HCT116 (cell line): ENCODE measurements at places on chromosomes 16 and 17. TPM values are rescaled to one million over a fixed set of nuclear protein-coding genes. Genes with fewer than 3 reads are reported as not detected.

Gene ACAP1
- 8.8 TPM for total RNA-seq

GRCh38 chr17:67717192-67717623 is 528 bp upstream of the NOL11 start:
- H3K4me3 ChIP-seq, result peak overlapping the region; percentile 94
- H3K36me3 ChIP-seq, result peaks cover 22% of the 10 kb centered on the region
- peak overlapping the region; percentile 62 for H3K27ac ChIP-seq

Gene DRC7
- total RNA-seq, result 0.91 TPM

Gene RCVRN
- not detected for total RNA-seq

DNA sequence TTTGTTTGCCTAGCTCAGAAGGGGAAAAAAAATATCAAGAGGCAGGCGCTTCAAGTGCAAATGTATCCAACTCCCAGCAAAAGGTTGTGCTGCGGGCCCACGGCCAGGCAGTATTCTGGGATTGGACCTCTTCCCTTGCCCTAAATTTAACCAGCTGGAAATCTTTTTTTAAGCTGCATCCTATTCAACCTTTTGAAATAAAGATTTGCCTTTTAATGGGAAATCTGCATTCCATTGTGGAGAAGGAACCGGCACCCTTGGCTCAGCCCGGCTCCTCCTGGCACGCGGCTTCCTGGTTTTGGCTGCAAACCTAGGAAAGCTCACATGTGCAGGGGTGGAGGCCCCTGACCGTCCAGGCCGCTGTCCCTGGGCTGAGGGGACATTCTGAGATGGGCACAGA is 38.8 kb upstream of the ENPP7 start:
- peaks cover 6% of the 10 kb centered on the region; the same call in 1 of the 2 replicates for H3K27me3 ChIP-seq
- peaks cover 15% of the 10 kb centered on the region for H3K4me1 ChIP-seq
- H3K27ac ChIP-seq, result no peak overlapping the region
- no peak for DNase-seq
- no peaks in the 10 kb centered on the region for H3K36me3 ChIP-seq

Gene MAPK8IP3
- 75.3 TPM for total RNA-seq

DNA sequence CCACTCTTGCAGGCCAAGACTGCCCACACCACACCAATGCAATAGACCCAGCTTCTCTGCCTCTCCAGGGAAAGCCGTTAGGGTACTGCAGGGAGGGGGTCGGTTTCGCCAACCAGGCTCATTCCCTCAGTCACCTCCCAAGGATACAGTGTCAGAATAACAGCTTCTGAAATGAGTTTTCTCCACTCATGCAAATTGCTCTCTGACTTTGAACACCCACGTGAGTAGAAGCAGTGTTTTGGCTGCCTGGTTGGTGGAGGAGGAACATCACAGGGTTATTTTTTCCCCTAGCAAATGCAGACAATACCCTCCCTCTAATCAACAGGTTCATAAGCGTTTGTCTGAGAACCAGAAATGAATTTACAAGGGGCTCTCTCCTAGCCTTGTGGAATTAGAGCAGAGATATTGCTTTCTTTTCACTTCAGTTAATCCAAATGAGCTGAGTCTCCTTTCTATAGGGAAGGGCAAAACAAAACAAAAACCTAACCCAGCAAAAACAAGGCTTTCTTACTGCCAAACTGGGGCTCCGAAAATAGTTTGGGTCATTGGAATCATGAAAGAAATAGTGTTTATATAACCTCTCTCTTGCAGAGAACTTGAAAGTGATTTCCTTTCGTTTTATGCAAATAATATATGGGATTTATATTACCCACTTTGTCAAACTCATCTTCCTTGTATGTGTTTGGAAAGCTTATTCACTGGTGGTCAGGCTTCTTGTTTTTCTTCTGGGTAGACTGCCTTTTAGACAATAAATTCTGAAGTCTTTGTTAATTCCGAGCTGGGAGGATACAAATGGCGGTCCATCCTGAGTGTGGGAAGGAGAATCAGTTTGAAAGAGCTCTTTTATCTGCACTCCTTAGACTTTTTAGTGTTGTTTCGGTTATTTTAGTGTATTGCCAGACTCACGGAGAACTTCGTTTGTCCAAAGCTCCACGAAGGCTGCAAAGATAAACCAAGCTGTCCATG is 229.9 kb downstream of the MSI2 start:
- no peaks in the 10 kb centered on the region for H3K36me3 ChIP-seq
- no peaks in the 10 kb centered on the region for H3K4me1 ChIP-seq
- H3K27me3 ChIP-seq, result no peaks in the 10 kb centered on the region
- H3K27ac ChIP-seq, result no peak overlapping the region
- H3K4me3 ChIP-seq, result no peak overlapping the region

DNA sequence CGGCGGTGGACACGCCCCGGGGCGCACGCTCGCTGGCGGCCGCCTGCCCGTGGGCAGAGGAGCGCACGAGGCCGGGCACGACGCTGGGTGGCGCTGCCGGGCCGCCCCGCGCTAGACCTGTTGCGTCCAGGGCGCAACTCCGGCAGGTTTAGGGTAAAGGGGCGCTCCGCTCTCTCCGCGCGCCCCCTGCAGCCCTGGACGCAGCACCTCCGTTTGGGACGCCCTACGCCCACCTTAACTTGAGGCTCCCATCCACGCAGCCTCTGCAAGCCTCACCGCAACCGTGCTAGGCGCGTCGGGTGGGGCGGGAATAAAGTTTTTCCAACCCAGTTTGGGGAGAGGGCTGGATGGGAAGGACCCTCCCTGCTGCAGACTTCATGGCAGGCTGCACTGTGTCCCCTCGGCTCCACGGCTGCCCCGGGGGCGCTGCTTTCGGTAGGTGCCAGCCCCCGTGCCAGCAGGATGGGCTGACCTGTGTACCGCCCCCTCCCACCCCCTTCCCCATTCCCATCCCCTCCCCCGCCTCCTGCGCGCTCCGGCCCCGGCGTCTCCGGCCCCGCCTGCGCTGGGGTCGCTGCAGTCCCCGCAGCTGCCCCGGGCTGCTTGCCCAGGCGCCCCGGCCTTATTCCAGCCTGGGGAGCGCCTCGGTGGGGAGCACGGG is at the start of gene SYT17:
Gene SYT17, plus strand, starts transcription at position 531 of the 661 bp plus-strand sequence. CDS start 407 bp downstream, outside the sequence.
- H3K27me3 ChIP-seq, result no peaks in the 10 kb centered on the region
- peaks cover 4% of the 10 kb centered on the region; the same call in 1 of the 2 replicates for H3K4me1 ChIP-seq
- H3K27ac ChIP-seq, result peak within 1 kb of the TSS; percentile 72
- no peaks in the 10 kb centered on the region for H3K36me3 ChIP-seq

GRCh38 chr16:7038475-7038874 is 294.2 kb upstream of the RBFOX1 start:
- no peaks in the 10 kb centered on the region for H3K36me3 ChIP-seq
- H3K27me3 ChIP-seq, result no peaks in the 10 kb centered on the region
- DNase-seq, result no peak
- no peaks in the 10 kb centered on the region for H3K4me1 ChIP-seq
- H3K4me3 ChIP-seq, result no peak overlapping the region

- no peaks in the 10 kb centered on the region; the same call in 1 of the 2 replicates for H3K27me3 ChIP-seq
- no peak overlapping the region for H3K4me3 ChIP-seq
- H3K36me3 ChIP-seq, result no peaks in the 10 kb centered on the region
- no peak overlapping the region for H3K27ac ChIP-seq
- no peak for DNase-seq
Measured at GRCh38 chr17:65173284-65173793, 36.2 kb downstream of the RGS9 start.

GRCh38 chr17:4375039-4375748 is 8.7 kb upstream of the UBE2G1 start:
- no peak overlapping the region for H3K4me3 ChIP-seq
- no peaks in the 10 kb centered on the region for H3K36me3 ChIP-seq
- no peaks in the 10 kb centered on the region for H3K27me3 ChIP-seq
- H3K4me1 ChIP-seq, result no peaks in the 10 kb centered on the region

Gene KAT2A
- 41.2 TPM for total RNA-seq

GRCh38 chr16:31529108-31529936 is 1.6 kb downstream of the AHSP start:
- H3K36me3 ChIP-seq, result no peaks in the 10 kb centered on the region
- H3K27me3 ChIP-seq, result no peaks in the 10 kb centered on the region
- H3K4me1 ChIP-seq, result no peaks in the 10 kb centered on the region
- DNase-seq, result no peak

GRCh38 chr16:64356267-64356666 is 765.6 kb downstream of the CDH11 start:
- H3K27ac ChIP-seq, result no peak overlapping the region
- no peak for DNase-seq
- H3K36me3 ChIP-seq, result no peaks in the 10 kb centered on the region
- H3K27me3 ChIP-seq, result no peaks in the 10 kb centered on the region
- no peak overlapping the region for H3K4me3 ChIP-seq

DNA sequence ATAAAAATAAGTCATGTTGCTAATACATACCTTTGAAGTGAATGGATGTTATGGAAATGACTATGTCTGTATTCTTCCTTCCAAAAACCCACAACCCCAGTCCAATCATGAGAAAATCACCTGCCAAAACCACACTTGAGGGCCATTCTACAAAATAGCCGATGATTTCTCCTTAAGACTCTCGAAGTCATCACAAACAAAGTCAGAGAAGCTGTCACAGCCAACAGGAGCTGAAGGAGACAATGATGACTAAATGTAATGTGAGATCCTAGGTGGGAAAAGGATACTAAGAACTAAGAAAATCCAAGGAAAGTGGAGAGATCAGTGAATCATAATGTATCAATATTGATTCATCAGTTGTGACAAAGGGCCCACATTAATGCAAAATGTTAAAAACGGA is 432.9 kb upstream of the DYNLRB2 start:
- DNase-seq, result no peak
- no peak overlapping the region for H3K4me3 ChIP-seq
- H3K4me1 ChIP-seq, result no peaks in the 10 kb centered on the region

- H3K4me3 ChIP-seq, result no peak overlapping the region
- no peaks in the 10 kb centered on the region for H3K27me3 ChIP-seq
- DNase-seq, result no peak
- H3K27ac ChIP-seq, result no peak overlapping the region
Measured at GRCh38 chr17:11304568-11304967, 63.6 kb downstream of the SHISA6 start.

GRCh38 chr17:60392845-60393702 is 1.1 kb upstream of the USP32 start:
- no peaks in the 10 kb centered on the region for H3K27me3 ChIP-seq
- H3K27ac ChIP-seq, result peak overlapping the region; percentile 94
- H3K4me1 ChIP-seq, result peaks cover 32% of the 10 kb centered on the region
- H3K4me3 ChIP-seq, result peak overlapping the region; percentile 87

GRCh38 chr16:66204756-66205155 is 161.7 kb upstream of the CDH5 start:
- no peaks in the 10 kb centered on the region for H3K36me3 ChIP-seq
- DNase-seq, result no peak
- H3K4me3 ChIP-seq, result no peak overlapping the region
- H3K27me3 ChIP-seq, result peaks cover 55% of the 10 kb centered on the region

- no peaks in the 10 kb centered on the region for H3K27me3 ChIP-seq
- peaks cover 57% of the 10 kb centered on the region for H3K4me1 ChIP-seq
- H3K4me3 ChIP-seq, result peak overlapping the region; percentile 59
- H3K27ac ChIP-seq, result peak overlapping the region; percentile 84
- DNase-seq, result no peak
- no peaks in the 10 kb centered on the region for H3K36me3 ChIP-seq
Measured at GRCh38 chr17:81419886-81420768, 24.9 kb downstream of the BAHCC1 start.

- no peak for DNase-seq
- no peaks in the 10 kb centered on the region for H3K36me3 ChIP-seq
- peaks cover 13% of the 10 kb centered on the region for H3K4me1 ChIP-seq
- no peak overlapping the region for H3K27ac ChIP-seq
Measured at GRCh38 chr17:57599271-57600045, 145.6 kb downstream of the CCDC182 start.

DNA sequence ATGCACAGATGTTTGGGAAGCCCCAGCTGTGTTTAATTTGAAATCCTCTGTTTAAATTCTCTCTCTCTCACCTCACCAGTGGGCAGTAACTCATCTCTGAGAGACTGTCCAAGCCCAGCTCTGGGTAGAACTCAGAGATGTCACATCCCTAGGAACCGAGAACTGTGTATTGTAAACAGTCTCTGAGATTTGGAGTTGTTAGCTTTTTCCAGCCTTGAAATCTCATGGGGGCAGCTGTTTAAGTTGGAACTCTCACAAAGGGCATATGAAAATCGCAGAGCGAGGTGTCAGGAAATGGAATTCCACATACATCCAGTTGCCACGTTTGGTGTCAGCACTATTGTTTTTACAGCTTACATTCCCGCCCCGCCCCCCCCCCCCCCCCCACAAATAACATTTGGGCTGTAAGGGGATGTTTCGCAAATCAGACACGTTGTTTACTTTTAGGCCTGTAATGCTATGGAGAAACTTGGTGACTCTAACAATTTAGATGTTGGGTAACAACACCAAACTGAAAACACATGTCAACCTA is 34.3 kb downstream of the VPS35L start:
- no peak overlapping the region for H3K27ac ChIP-seq
- no peaks in the 10 kb centered on the region for H3K36me3 ChIP-seq
- no peak overlapping the region for H3K4me3 ChIP-seq
- DNase-seq, result no peak

Gene SLC4A1
- 0.22 TPM for total RNA-seq

DNA sequence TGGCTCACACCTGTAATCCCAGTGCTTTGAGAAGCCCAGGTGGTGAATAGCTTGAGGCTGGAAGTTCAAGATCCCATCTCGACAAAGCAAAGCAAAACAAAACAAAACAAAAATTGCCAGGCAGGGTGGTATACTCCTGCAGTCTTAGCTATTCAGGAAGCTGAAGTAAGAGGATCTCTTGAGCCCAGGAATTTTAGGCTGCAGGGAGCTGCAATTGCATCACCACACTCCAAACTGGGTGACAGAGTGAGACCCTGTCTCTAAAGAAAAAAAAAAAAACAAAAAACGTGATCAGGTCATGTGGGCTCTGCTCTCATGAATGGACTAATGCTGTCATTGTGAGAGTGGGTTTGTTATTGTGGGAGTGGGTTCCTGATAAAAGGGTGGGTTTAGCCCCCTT is 409.1 kb downstream of the NPIPA7 start:
- no peaks in the 10 kb centered on the region for H3K4me1 ChIP-seq
- DNase-seq, result no peak
- no peaks in the 10 kb centered on the region for H3K36me3 ChIP-seq
- H3K4me3 ChIP-seq, result no peak overlapping the region

- H3K36me3 ChIP-seq, result no peaks in the 10 kb centered on the region
- no peak overlapping the region for H3K4me3 ChIP-seq
- no peak for DNase-seq
- no peak overlapping the region for H3K27ac ChIP-seq
- H3K4me1 ChIP-seq, result peaks cover 3% of the 10 kb centered on the region
Measured at GRCh38 chr17:16425698-16426659, 10.6 kb downstream of the TRPV2 start.

GRCh38 chr16:87306516-87306915 is 10.7 kb downstream of the C16orf95 start:
- H3K36me3 ChIP-seq, result no peaks in the 10 kb centered on the region; the same call in 1 of the 2 replicates
- no peaks in the 10 kb centered on the region for H3K27me3 ChIP-seq
- H3K4me3 ChIP-seq, result no peak overlapping the region
- no peaks in the 10 kb centered on the region for H3K4me1 ChIP-seq
- no peak overlapping the region for H3K27ac ChIP-seq

Gene GRAP
- total RNA-seq, result 0.27 TPM

GRCh38 chr16:65789161-65789945 is 577.1 kb upstream of the CDH5 start:
- no peaks in the 10 kb centered on the region for H3K4me1 ChIP-seq
- no peak overlapping the region for H3K27ac ChIP-seq
- no peak for DNase-seq
- H3K4me3 ChIP-seq, result no peak overlapping the region

DNA sequence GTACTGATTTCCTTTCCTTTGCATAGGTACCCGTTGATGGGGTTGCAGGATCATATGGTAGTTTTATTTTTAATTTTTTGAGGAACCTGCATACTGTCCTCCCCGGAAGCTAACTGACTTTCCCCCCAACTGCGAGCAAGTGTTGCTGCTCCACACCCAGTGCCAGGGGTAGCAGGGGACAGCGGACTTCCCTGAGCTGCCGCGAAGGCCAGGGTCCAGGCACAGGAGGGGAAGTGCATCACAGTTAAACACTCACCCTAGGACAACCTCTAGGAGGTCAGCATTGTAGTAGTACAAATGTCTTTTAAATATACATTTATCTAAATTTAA is 201.7 kb downstream of the NPIPB11 start:
- H3K4me1 ChIP-seq, result no peaks in the 10 kb centered on the region
- H3K36me3 ChIP-seq, result no peaks in the 10 kb centered on the region
- H3K4me3 ChIP-seq, result no peak overlapping the region
- H3K27ac ChIP-seq, result no peak overlapping the region
- no peaks in the 10 kb centered on the region for H3K27me3 ChIP-seq
